C1 segment of cervical spinal cord (tissue), 14 donors: ENCODE measurements at places on chromosomes 7 and 10.

DNA sequence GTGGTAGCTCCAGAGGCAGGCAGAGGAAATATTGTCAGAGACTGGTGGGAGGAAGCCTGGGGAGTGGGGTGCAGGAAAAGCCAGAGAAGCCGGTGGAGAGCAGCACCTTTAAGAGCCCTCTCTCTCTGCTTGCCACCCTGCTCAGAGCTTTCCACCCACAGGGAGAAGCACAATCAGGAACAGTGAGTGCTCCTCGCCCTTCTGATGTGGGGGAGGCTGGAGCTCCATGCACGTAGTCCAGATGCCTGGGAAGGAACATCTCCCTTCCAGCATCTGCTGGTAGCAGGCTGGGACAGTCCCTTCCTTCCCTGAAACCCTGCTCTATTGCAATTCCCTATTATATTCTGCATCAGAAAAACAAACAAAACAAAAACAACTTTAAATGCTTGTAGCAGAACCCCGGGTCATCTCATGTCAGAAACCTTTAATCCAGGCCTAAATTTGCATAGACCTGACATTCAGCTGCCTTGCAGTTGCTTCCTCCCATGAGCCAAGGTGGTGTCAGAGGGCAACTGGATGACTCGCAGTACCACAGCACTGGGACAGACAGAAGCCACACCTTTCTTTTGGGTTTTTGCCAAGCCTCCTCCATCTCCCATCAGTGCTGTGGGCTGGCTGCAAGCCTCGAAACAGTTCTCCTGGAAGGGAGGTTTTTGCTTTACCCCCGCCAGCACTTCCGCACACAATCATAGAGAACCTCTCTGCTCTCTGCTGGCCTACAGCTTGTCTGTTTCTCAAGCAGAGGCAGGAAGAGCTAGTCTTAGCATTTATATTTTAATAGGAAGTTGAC is 13.1 kb downstream of the AVPI1 start:
- no peak for DNase-seq

DNA sequence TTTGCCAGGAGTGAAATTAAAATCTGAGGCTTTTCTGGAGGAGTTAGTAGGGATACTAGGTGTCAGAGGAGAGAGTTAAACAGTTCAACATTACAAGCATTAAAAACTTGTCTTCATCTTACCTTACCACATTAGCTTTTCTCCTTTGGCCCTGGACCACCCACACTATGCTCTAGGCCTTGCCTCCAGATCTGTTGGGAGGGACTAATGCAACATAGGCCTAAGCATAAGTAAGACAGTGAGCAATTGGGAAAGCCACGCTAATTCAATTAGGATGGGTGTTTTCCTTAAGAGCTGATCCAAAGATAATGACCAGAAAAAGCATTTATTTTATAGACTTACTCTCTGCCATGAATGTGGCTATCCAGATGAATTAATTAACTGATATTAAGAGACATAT is 158.9 kb downstream of the ELMO1 start:
- no peak for DNase-seq

- DNase-seq: no peak
These were observed 16.3 kb upstream of the GLI3 start for GRCh38 chr7:42253316-42253715.

- DNase-seq: no peak
These were observed 136.4 kb downstream of the RPS24 start for GRCh38 chr10:78170026-78170475.

DNA sequence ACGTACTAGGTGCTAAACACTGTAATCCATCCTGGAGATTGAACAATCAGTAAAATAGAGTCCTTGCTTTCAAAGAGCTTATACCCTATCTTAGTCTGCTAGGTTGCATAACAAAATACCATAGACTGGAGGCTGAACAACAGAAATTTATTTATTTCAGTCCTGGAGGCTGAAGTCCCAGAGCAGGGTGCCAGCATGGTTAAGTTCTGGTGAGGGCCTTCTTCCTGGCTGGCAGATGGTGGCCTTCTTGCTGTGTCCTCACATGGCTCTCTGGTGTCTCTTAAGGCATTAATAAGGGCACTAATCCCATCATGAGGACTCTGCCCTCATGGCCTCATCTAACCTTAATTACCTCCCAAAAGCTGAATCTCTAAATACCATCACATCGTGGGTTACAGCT is 43.1 kb upstream of the ICA1 start:
- DNase-seq: no peak

DNA sequence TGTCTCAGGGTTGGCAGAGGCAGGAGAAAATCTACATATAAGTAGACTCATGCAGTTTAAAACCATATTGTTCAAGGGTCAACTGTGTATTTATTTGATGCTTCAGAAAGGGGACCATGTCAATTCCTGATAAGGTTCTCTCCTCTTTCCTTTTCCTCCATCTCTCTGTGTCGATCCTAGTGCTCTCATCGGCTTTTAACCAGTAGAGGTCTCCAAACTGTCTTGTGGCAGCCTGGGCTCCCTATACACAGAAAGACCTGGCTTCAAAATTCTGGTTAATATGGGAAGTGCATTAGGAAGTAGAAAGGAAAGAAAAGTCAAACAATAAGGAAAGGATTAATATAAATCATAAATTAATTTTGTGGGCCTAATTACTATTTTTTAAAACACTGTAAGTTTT is 304.4 kb upstream of the C7orf33 start:
- DNase-seq: no peak

DNA sequence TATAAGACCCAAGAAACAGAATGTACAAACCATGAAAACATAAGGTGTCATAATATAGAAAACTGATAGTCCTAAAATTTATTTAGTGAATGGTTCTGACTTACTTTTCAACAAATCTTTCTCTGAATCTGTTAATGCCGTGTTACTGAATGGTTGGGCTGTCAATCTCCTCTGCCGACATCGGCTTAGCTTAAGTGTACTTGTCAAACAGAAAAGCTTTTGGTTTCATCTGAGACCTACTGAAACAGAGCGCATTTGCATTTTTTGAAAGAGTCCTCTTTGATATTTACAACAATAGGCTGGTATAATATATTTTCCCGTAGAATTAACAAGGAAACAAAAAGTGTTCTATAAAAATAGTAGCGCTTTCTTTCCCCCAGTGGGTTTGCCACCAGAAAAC is 120.9 kb upstream of the ZNF804B start:
- no peak for DNase-seq

DNA sequence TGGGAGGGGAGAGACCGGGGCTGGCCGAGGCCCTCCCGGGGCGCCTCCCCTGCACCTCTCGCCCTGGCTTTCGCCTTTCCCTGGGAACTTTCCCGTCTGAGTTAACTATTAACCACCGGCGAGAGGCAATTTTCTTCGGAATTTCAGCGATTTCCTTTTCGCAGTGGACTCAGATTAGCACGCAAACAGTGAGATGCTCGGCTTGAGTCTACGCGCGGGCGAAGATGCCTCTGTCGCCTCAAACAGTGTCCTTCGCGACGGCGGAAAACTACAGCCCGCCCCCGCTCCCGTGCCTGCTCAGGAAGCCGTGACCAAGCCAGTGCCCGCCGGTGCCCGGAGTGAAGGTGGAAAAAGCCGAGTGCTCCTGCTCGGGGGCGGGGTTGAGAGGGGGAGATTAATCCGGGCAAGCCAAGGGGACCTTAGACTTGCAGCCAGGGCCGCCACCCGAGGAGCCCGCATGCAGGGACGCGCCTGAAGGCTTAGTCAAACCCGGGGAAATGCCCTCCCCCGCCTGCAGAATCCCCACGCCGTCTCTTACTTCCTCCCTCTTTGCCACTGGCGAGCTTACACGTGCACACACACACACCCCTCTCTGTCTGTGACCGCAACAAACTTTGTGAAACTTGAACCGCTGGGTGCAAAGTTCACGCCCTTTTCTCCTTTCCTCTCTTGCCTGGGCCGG is 14.5 kb upstream of the PAX2 start:
- DNase-seq: no peak

GRCh38 chr10:110273474-110273873 is 31.2 kb downstream of the SMNDC1 start:
- DNase-seq: no peak
